ENCODE measurements at places on chromosomes 16 and 17.

DNA sequence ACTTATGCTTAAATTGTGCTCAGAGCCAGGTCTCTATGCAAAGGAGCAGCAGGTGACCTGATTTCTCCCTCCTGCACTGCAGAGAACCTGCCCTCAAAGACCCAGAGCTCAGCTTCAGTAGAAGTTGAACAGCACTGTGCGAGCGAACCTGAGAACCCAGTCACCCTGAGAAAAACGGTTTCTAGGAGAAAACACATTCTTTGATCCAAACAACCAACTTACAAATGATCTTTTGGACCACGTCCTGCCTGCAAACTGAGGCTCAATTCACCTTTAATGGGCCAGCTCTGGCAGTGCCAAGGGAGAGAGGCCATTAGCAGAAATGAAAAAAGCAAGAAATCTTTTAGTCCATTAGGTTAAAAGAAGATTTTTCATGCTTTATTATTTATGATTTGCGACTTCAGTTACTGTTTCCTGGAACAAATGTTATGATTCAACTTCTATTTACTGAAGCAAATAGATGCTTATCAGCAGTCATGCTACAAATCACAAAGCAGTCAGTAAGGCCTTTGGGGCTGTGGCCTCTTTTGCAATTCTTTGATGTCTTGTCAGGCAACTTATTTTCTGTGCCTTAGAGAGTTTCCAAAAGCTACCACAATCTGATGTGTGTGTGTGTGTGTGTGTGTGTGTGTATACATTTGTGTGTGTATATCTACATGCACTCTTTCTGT lies 65.7 kb upstream of the LRRC37A3 start:
- peak; percentile 17 for DNase-seq

DNA sequence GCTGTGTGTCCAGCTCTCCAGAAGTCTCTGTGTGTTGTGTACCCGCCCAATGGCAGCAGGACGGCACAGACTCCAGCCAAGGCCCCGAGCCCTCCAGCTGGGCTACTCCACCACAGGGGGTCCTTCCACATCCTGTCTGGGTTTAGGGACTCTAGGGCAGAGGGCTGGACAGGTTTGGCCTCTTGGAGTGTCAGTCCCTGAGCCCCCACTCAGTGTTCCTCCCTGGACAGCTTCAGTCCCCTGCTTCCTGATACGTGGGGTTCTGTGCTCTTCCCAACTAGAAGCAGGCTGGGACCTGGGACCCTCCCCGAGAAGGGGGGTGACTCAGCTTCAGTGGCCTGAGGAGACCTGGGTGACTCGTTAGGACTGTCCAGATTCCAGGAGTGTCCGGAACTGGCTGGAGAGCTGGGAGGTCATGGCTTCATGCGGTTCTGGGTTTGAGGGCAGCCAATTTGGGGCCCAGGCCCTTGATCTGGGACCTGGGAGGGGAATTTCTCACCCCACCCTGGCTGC lies 4.2 kb downstream of the CDK3 start:
- no peak for DNase-seq

GRCh38 chr17:6101706-6102105 lies 31.5 kb downstream of the WSCD1 start:
- no peak for DNase-seq

- DNase-seq, result no peak
These were observed 3.4 kb upstream of the NUBP1 start for GRCh38 chr16:10740000-10740844.

- no peak for DNase-seq
These were observed 17.3 kb downstream of the CRHR1 start for GRCh38 chr17:45801421-45801820.

Data from activated CD4-positive, CD25-positive, alpha-beta regulatory T cell (primary cell).